Hematopoietic multipotent progenitor cell treated with erythropoietin and hydrocortisone succinate and interleukin-3 and kit ligand, for 6 days (in vitro differentiated cells): ENCODE measurements at places on chromosomes 12 and 14.

DNA sequence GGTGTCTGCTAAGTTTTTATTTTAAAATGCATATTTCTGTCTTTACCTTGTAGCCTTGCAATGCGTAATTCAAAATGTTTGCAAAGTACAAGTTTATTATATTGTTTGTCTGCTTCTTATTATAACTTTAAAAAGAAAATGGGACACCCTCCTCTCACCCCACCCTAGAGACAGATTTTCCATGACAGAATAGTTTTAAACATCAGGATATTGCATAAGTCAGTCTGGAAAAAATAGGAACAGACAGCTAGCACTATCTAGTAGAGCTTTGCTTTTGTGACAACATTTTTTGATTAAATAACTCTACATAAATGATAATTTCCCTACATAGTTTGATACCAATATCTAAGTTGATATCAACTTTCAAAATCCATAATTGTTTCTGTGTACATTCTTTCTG, 71.3 kb downstream of the PDE3A start:
- no peak for DNase-seq

GRCh38 chr12:77124767-77125166, 59.4 kb upstream of the E2F7 start:
- no peak for DNase-seq

- DNase-seq = no peak
These were observed 71.2 kb downstream of the RASSF8 start for GRCh38 chr12:26029736-26030022.

GRCh38 chr12:131378861-131379665, 331.8 kb upstream of the SFSWAP start:
- no peak for DNase-seq

DNA sequence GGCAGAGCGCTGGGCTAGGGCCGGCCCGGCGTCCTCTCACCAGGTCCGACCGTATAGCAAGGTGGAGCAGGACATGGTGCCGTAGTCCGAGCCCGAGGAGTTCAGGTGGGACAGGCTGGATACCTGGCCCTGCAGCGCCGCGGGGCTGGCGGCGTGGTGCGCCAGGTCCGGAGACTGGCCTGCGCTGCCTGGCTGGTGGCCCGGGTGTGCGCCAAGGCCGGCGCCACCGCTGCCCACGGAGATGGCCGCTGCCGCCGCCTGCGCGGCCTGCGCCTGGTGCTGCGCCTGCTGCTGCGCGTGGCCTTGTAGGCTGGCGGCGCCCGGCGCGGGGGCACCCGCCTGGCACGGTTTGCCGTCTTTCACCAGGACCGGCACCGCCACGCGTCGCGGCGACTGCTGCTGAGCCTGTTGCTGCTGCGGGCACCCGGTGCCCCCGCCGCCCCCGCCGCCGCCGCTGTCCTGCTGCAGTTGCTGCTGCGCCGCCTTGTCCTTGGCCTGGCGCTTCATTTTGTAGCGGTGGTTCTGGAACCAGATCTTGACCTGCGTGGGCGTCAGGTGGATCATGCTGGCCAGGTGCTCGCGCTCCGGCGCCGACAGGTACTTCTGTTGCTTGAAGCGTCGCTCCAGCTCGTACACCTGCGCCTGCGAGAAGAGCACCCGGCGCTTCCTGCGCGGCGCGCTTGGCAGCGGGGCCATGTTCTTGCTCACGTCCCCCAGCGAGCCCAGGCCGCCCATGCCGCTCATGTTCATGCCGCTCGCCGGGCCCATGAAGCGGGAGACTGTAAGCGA, 2.6 kb downstream of the NKX2-1 start:
- DNase-seq = no peak

GRCh38 chr12:2586156-2587038, 208.4 kb upstream of the FKBP4 start:
- no peak for DNase-seq

- DNase-seq = no peak
These were observed 982.2 kb upstream of the FBXO33 start for GRCh38 chr14:40414386-40414785.

DNA sequence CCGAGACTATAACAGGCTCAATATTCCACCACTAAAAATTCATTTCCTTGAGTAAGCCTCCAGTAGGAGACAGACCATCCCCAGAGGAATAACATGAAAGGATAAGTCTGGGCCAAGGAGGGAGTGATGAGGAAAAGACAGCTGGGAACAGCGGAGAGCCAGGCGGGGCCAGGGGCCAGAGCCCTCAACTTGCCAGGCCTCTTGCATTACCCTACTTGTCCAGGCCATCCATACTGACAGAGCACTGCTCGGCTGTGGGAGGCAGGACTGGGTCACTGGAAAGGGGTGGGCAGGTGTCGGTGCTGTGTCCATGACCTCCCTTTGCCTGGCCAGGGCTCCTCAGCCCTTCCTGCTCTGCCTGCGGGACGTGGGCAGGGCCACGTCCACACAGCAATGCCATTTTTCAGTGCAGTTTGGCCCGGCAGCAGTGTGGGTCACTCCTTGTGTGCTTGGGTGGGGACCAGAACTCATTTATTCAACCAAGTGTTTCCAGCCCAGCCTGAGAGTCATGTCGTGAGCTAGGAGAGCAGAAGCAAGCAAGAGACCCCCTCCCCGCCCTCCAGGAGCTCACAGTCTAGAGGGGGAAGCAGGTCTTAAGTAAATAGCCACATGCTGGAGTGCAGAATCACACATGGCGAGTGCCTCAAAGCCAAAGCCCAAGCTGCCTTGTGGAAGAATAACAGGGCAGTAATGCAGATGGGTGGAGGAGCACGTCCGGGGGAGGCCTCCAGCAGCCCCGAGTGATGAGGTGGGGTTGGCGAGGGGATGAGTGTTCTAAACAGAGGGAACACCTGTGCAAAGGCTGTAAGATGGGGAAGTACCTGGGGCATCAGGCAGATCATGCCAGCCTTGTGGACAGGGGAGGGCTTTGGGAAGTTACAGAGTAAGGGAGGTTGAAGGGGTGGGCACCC, 8.9 kb upstream of the FAIM2 start:
- no peak for DNase-seq

GRCh38 chr12:94977766-94978468, 25.6 kb downstream of the NDUFA12 start:
- DNase-seq = no peak

DNA sequence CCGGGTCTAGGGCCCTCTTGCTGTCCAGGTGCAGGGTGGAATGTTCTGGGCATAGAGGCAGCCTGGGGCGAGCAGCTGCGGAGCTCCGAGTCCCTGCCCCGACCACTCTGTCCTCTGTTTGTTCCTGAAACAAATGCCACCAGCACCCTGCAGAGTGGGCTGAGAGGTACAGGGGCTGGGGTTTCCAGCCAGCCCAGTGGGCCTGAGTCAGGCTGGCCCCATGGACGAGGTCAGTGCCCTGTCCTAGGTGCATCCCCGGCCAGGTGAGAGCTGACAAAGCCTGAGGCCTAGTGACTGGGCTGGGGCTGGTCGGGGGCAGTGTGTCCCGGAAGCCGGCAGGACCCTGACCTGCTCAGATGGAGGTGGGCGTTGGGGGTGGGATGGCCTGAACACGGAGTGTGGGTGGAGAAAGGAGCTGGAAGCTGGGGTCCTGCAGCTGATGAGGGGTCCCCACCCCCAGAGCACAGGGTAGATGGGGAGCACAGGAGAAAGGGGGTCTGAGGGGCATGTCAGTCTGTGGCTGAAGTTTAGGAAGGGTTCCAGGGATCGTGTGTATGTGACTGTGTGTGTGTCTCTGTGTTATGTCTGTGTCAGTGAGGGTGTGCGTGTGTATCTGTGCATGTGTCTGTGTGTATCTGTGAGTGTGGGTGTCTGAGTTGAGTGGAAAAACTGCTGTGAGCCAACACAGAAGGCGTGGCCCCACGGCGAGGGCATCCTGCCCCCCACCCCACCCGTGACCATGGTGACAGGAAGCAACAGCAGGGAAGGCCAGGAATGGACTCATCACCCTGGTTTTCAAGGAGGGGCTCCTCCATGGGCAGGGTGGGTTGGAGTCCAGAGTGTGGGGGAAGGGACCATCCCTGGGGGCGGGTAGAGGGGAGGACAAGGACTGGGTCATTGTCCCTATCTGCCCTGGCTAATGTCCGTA, 2.4 kb upstream of the CRIP1 start:
- DNase-seq = no peak

DNA sequence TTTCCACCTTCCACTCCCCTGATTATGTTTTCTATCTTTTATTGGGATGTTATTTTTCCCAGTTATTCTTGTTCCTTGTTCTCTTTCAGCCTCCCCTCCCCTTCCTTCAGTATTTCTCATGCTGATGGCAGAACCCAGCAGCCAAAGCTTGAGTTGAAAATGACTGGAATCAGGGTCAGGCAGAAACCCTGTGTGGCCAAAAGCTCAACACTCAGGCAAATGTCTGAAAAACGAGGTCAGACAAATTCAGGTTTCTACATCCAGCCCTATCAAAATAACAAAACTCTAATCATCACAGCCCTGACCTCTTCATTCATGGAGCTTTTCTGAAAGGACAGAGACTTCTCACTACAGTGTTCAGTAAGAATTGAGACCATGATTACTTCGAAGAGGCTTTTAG, 134.6 kb downstream of the PTPRR start:
- DNase-seq = no peak
